ENCODE measurements at places on chromosomes 3 and 15.

- no peak for DNase-seq
These were observed 10.9 kb upstream of the CCNL1 start for GRCh38 chr3:157170861-157171260.

DNA sequence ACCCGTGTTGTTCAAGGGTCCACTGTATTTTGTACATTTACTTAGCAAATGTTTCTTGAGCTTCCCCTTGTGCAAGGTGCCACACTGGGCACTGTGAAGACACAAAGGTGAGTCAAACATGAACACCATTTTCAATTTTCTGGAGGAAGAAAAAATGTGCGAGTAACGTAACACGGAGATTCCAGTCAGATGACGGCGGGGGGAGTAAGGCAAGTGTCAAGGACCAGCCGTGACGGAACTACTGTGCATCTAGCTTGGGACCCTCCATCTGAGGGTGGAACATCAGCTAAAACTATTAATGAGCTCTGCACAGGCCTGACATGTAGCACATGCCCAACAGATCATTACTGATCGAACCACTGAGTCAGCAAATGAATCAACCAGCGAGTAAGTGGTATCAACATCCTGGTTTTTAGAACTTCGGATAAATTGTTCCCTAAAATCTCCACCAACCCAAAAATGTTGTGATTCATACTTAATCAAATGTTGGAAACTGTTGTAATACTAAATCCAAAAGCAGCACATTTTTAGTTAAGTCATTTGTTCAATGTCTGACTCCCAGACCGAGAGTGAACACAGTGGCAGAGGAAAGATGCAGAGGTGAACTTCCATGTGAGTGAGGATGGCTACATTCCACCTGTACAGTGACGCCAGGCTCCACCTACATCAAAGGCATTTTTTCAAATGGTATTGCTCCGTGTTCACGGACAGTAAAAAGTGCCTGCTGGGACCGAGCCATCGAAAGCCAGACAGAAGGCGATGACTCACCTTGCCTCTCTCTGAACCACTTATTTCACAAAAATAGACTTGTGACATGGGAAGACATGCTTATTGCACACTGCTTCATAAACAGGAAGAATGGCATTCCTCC is 172.2 kb downstream of the ATP10A start:
- DNase-seq = no peak

GRCh38 chr3:29397406-29397805 is 116.5 kb downstream of the RBMS3 start:
- DNase-seq = no peak

- DNase-seq = no peak
These were observed 204.1 kb downstream of the STXBP5L start for GRCh38 chr3:121111914-121112612.

DNA sequence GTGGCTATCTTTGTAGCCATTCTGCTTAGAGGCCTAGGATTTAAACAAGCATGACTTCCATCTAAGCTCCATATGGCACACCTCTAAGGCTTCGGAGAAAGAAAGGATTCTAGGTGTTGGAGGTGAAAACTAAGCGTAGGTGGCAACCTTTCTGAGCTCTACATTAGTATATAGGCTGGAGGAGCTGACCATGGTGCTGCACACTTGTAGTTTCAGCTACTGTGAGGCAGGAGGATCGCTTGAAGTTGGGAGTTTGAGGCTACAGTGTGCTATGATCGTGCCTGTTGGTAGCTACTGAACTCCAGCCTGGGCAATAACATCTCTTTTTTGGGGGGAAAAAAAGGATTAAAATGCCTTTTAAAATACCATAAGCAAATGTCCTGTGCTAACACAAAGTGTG is 7.4 kb downstream of the EAF1 start:
- DNase-seq = no peak

GRCh38 chr15:47273864-47274263 is 443.4 kb upstream of the SEMA6D start:
- DNase-seq = no peak

GRCh38 chr15:76181705-76182107 is 121.9 kb downstream of the TMEM266 start:
- DNase-seq = no peak

DNA sequence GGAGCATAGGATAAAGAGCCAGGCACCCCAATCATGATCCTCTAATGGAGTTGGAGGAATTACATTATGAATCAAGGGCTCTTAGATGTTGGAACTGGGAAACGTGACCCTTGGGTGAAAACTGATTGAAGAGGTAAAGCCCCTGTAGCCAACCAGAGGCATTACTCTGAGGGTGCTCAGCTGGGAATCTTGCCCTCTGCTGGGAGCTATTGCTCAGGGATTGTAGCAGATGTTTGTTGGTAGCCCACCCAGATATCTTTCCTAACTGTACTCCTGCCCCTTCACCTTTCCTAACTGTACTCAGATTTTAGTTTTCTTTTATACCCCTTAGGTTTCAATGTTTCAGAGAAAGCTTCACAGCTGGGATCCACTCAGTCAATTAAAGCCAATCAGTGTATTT is 74.2 kb downstream of the RARB start:
- DNase-seq = no peak
